ENCODE measurements at places on chromosomes 16 and 17. TPM values are rescaled to one million over a fixed set of nuclear protein-coding genes. Genes with fewer than 3 reads are reported as not detected.
A peak's percentile ranks its signal among the peaks of the same experiment; 100 is the strongest.

GRCh38 chr17:27244491-27245223, 49.3 kb upstream of the WSB1 start:
- DNase-seq = peak; percentile 60

- DNase-seq = no peak
These were observed 48.5 kb downstream of the WWOX start for GRCh38 chr16:78147911-78148401.

DNA sequence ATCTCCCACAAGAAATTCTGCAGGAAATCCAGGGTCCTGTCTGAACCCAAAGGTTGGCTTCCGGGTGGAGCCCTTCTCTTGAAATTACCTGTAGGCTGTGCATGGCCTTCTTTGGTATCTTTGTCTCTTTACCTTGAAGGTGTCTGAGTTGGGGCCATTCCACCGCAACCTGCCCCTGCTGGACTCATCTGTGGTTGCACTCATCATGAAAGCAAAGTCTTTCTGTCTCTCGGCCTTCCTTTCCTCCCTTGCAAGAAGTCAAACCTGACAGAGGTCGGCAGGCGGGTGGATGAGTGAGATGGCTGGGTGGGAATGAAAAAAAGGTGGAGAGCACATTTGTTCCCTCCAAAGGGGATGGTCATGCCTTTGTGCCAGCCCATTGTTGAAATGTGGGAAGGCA, 25.1 kb downstream of the SALL1 start:
- DNase-seq = no peak

DNAH9 gene
- not detected for total RNA-seq

DNA sequence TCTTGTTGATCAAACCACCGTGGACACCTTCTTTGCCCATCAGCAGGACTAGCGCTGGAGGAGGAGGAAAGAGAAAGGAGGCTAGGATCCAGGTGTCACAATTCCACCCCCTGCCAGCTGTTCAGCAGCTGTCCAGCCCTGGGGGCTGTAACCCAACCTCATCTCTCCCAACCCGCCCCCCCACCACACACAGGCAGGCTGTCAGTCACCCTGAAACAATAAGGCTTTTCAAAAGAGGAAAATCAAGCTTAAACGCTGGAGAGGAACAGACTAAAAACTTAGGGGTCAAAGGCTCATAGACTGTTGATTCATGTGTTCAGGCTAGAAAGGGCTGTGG, 2.4 kb downstream of the PFN1 start:
- no peak for DNase-seq

- DNase-seq = no peak
These were observed 13.7 kb downstream of the WNT9B start for GRCh38 chr17:46865100-46865499.

DNA sequence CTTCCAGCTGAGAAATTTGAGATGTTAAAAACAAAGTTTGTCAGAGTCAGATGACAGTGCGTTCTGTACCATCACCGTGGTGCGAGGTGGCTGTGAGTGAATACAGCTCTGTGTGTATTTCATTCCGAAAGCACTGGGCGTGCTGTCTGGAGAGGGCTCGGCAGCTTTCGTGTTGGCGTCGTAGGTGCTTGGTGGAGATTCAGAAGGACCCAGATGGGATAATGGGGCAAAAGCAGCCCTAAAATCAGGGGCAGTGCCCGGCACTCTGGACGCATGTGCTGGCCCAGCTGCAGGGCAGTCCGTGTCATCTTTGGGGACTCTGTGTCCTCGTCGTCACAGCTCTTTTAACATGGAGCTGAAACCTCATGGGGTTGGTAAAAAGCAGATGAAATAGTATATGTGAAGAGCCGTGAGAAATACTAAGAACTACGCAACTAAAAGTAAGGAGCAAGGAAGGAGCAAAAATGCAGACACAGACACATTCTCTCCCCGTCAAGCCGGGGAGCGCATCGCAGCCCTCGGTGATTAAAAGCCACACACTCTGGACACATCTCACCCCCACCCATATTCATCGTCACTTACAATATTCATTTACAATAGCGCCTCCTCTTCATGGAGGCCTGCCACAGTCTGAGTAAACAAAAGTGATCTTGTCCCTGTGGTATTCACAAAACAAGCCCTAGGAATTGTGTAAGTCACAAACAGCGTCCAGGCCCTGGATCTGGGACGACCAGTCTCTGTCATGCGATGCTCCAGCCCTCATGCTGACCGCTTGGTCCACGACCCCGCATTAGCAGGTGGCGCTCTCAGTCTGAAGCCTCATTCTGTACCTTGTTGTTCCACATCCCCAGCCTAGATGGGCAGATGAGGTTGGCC, 206.7 kb downstream of the RPTOR start:
- no peak for DNase-seq

DNA sequence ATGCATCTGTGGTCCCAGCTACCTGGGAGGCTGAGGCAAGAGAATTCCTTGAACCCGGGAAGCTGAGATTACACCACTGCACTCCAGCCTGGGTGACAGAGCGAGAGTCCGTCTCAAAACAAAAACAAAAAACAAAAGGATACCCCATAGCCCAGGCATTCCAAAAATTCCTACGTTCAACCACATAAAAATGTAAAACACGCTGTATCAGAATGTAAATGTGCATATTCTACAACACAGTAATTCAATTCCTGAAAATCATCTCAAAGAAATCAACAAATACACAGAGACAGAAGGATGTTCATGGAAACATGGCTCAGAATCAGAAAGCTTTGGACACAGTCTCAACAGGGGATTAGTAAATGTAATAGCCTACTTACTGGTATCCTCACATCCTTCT, 33.0 kb downstream of the COG7 start:
- DNase-seq = no peak

SOCS7 gene
- total RNA-seq = 12.2 TPM

FUS gene
- 146 TPM for total RNA-seq

DNA sequence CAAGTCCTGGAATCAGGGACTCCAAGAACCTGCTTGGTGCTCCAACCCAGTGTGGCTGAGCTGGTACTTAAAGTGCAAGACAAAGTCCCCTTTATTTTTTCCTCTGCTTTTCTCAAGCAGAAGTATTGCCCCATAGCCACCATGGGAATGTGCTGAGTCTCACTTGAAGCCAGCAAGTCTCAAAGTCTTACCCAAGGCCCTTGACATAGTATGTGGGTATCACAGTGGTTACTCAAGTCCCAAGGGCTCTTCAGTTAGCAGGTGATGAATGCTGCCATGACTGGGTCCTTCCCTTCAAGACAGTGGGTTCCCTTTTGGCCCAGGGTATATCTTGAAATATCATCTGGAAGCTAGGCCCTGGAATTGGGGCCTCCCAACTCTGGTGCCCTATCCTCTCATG, 30.5 kb upstream of the GINS3 start:
- no peak for DNase-seq

MPP3 gene
- total RNA-seq = 13.8 TPM

CCDC137 gene
- total RNA-seq = 4.1 TPM

GRCh38 chr17:42751628-42752027, 6.8 kb upstream of the EZH1 start:
- DNase-seq = no peak

IL34 gene
- 6.5 TPM for total RNA-seq

DNA sequence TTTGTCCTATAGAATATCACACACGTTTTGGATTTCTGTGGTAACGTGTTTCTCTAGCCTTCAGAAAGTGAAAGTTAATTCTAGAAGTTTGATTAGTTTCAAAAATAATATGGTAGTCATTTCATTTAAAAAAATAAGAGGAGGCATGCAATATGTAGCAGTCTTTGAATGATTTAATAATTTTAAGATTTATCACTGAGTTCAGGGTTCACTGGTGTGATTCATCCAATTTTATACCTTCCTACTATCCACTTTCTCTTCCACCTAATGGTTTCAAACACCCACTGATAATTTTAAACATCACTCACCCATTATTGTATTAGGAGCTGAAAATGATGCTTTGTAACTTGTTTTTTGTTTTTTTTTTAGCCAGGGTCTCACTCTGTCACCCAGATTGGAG, 42.3 kb downstream of the CMC2 start:
- DNase-seq = no peak

GRCh38 chr16:86022381-86022960, 123.5 kb downstream of the IRF8 start:
- DNase-seq = no peak

DNA sequence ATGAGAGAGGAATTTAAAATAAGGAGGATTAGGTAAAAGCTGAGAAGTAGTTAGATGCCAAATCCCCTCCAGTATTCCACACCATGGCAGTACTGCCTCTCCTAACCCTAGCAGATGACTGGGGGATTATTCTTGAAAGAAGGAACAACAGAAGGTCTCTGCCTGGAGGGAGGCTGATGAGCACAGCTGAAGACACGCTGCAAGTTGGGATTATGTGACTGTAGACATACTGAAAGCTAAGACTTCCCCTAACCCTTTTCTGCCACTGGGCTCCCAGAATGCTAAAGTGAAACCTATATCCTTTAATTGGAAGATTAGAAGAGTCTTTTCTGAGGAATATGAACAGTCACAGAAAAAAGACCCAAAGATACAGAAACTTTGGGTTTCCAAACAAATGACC, 27.7 kb upstream of the SLC46A1 start:
- DNase-seq = no peak

DNA sequence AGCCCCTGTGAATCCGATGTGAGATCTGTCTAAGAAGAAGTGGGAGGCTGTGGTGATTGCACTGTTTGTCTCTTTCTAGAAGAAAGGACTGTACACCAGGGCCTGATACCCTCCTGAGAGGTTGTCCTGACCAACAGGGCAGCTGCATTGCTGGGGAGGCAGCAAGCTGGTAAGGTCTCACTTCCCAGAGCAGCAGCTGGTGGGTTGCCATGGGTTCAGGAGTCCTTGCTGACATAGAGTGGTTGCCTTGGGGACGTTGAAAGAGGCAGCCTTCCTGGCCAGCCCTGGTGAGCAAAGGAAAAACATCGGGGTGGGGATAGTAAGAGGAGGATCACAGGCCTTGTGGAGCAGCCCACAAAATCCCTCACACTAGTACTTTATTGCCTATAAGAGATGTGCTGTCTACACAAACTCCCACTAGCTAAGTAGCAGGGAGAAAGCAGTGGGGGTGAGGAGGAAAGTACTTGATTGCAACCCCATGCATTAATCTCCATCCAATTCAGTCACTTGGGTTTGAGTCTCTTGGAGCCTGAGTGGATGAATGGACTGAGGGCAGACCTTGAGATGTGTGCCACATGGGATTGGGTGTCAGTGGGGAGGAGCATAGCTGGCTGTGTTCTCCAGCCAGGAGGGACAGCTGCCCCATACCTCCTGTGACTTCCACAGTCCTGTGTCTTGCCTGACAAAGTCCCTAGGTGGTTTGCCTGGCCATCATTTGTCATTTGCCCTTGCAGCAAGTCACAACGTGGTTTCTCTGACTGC, 143.8 kb upstream of the RPL38 start:
- DNase-seq = no peak

GRCh38 chr17:32742681-32743538, 134.0 kb downstream of the MYO1D start:
- no peak for DNase-seq

DNA sequence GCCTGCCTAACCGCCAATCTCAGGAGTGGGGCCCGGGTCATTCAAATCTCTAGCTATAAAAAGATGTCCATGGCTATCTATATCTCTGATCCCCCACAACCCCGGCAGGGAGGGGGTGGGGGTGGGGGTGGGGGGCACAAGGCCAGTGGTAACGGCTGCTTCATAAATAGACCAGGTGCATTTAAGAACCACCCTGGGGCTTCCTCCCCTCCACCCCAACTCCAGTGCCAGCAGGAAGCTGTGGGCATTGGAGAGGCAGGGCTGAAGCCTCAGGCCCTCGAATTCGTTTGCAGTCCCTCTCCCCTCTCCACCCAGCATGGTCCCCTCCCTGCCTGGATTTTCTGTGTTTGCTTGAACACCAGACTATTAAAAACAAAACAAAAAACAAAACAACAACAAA, 56.0 kb downstream of the RAP1GAP2 start:
- DNase-seq = no peak

DNA sequence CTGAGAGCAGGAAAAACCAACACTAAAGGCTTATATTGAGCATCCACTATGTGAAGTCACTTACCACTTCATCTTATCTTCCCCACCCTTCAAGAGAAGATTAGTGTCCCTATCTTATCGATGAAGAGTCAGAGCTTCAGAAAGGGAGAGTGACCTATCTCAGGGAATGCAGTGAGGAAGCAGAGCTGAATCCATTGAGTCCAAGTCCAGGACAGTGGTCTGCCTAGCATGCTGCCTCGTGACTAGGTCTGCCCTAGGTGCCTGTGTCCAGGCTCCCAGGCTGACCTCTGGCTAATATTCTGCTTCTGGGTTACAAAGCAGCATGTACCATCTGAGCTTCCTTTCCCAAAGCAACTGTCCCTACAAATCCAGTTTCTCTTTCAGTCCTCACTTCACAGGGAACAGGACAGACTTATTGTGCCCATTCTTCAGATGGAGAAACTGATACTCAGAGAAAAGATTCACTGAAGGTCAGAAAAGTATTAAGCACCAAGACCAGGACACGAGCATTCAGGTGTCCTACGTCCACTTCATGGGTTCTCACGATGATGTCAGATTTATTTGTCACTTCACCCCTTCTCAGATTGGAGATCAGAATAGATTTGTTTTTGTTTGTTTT, 13.3 kb upstream of the FZD2 start:
- DNase-seq = no peak

DNA sequence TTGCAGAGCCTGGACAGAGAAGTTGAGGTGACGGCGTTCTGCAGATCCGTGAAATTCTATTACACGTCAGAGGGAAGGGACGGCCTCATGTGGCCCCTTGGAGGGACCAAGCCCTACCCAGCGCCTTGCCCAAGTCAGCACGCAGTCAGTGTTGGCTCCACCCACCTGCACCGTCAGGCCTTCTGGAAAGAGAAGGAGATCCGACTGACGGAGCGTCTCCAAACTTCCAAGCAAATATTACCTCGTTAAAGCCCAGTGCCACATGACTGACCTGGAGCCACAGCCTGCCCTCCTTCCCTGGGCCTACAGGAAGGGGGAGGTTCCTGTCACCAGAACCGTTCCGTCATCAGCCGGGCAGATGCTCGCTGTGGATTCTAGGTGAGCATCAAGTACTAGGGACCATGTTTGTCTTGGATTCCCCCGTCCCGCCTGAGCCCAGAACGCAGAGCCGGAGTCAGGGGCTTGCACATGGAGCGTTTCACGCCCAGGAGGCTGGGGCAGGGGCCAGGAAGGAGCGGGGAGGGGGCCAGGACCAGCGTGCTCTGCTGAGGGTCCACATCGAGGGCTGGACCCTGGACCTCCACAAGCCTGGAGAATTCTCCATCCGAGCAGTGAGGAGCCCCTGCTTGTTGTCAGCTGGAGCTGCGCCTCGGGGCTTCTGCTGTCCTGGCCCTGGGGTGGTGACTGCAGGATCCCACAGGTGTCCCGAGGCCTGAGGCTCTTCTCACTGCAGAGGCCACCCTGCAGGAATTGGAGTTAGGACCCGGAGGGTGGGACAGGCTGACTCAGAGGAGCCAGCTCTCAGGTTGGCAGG, 22.6 kb upstream of the METRNL start:
- DNase-seq = no peak

GRCh38 chr17:66511135-66511534, 208.7 kb downstream of the PRKCA start:
- DNase-seq = no peak

- DNase-seq = peak; percentile 28
These were observed 114.0 kb downstream of the PRKCB start for GRCh38 chr16:23949630-23950290.

Data from heart left ventricle (tissue), 16 donors.